ENCODE measurements at places on chromosomes 2 and 18.

- no peak for DNase-seq
Observed at GRCh38 chr18:35971661-35972196, 750 bp upstream of the RMP24 start.

DNA sequence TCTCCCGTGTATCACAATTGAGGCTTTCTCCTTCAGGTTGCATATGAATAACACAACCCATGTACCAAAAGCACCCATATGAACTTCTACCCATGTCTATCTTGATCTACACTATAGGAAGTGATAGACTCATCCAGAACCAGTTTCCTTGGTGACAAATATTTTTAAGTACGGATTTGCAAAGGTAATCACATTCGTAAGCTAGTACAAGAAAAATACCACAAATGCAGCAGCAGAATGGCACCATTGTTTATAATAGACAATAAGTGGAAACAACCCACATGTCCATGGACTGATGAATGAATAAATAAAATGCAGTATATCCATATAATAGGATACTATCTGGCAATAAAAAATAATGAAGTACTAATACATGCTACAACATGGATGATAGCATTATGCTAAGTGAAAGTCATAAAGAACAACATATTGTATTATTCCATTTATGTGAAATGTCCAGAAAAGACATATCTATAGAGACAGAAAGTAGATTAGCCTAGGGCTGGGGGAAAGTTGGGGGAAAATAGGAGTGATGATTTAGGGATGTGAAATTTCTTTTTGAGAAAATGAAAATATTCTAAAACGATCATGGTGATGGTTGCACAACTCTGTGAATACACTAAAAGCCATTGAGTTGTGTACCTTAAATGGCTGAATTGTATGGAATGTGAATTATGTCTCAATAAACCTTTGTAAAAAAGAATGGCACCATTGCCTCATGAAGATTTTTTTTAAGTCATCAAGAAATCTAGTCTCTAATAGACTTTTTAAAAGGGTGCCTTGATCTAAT, 3.4 kb upstream of the CCDC88A start:
- no peak for DNase-seq

DNA sequence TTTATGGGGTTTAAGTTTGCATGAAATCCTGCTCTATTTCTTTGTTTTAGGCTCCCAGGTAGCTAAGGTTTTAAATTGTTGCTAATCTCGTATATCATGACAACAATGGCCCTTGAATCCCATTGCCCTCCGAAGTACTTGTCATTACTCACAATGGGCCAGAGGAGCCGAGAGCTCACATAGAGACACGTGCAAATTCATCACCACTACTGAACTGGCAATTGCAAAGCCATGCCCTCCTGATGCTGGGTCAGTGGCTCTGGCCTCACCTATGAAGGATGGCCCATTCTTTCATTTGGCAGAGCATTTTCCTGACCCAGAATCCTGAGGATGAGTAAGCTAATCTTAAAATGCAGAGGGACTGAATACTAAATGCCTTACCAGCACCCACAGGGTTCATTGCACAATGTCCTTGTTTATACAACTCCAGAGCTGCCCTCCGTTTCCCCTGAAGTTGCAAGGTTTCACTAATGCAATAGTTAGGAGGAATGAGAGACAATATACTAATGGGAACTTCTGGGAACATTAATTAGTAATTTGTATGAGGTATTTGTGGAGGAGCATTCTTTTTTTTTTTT, 71.6 kb upstream of the GAREM1 start:
- DNase-seq: no peak

GRCh38 chr18:49127471-49128190, 176.9 kb upstream of the SMAD7 start:
- no peak for DNase-seq

- no peak for DNase-seq
Observed at GRCh38 chr2:24659862-24660261, 133.3 kb downstream of the PTRHD1 start.
